MCF 10A (cell line): ENCODE measurements at places on chromosomes 4 and X. TPM values are rescaled to one million over a fixed set of nuclear protein-coding genes. Genes with fewer than 3 reads are reported as not detected.

Gene ERAS
- total RNA-seq: 0.25 TPM in 1 of 2 replicates, not detected in the other

- no peaks in the 10 kb centered on the region for H3K36me3 ChIP-seq
- H3K27me3 ChIP-seq: no peaks in the 10 kb centered on the region
- H3K4me1 ChIP-seq: peaks cover 21% of the 10 kb centered on the region
- H3K4me3 ChIP-seq: no peak overlapping the region
Measured at GRCh38 chr4:26130841-26131432, 189.9 kb upstream of the RBPJ start.

DNA sequence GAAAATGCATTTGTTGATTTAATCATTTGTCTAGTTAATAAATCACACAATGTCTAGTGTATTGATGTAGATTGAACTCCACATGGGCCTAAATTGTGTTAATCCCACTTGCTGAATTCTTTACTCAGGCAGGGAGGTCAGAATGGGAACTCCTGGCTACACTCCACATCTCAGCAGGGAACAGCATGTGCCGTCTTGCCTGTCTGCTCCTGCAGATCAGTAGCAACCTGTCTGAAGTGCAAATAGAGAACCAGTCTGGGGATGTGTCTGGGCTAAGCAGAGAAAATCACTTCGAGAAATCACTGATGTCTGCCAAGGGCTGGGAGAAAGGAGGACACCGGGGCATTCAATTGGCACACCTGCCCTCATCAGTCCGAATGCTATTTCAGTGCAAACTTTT, 16.5 kb upstream of the MXRA5 start:
- peak; percentile 79 for DNase-seq
- H3K27me3 ChIP-seq: no peaks in the 10 kb centered on the region
- no peak overlapping the region for H3K4me3 ChIP-seq
- H3K27ac ChIP-seq: no peak overlapping the region
- no peaks in the 10 kb centered on the region for H3K36me3 ChIP-seq
- H3K4me1 ChIP-seq: peaks cover 8% of the 10 kb centered on the region

DNA sequence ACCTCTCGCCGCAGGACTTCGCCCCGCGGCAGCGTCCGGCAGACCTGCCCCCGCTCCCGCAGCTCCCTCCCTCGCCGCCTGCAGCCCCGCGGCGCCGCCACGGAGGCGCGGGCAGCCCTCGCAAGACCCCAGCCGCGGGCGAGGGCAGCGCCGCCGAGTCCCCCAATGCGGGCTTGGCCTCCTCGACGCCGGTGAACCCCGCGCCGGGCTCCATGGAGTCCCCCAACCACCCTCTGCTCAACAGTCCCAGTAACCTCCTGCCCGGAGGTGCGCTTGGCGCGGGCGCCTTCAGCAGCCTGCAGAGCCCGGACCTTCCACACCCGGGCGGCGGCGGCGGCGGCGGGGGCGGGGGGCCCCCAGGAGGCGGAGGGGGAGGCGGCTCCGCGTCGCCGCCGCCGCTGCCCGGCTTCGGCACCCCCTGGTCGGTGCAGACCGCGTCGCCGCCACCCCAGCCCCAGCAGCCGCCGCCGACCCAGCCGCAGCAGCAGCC, 1.2 kb downstream of the CPEB2 start:
- no peaks in the 10 kb centered on the region for H3K27me3 ChIP-seq
- peak overlapping the region; percentile 89 for H3K4me3 ChIP-seq
- H3K36me3 ChIP-seq: peaks cover 8% of the 10 kb centered on the region
- H3K4me1 ChIP-seq: peaks cover 7% of the 10 kb centered on the region

Gene GIMD1
- total RNA-seq: not detected in 2 replicates

GRCh38 chr4:41533680-41534079, 4.3 kb upstream of the LIMCH1 start:
- H3K36me3 ChIP-seq: no peaks in the 10 kb centered on the region
- H3K4me1 ChIP-seq: peaks cover 28% of the 10 kb centered on the region
- no peak overlapping the region for H3K4me3 ChIP-seq
- no peak for DNase-seq
- H3K27ac ChIP-seq: no peak overlapping the region
- no peaks in the 10 kb centered on the region for H3K27me3 ChIP-seq

Gene SHROOM4
- total RNA-seq: 0.12 TPM in 1 of 2 replicates, not detected in the other

DNA sequence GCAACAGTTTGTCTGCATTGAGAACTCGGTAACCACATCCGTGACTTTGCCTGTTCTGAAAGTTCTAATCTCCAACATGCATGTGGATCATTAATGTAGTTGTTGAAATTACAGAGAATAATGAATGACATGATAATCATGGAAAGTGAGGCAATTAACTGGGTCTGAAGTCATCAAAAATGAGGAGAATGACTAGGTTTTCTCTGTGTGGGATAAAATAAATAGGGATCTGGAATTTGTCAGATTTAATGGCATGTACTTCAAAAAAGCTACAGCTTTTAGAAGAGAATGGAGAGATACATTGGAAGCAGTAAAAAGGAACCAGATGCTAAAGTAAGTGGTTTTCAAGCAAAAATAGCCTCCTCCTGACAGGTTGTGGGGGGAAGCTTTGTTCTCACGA, 59.3 kb downstream of the AFM start:
- no peaks in the 10 kb centered on the region for H3K27me3 ChIP-seq
- no peak overlapping the region for H3K27ac ChIP-seq
- no peaks in the 10 kb centered on the region for H3K4me1 ChIP-seq
- H3K4me3 ChIP-seq: no peak overlapping the region
- H3K36me3 ChIP-seq: no peaks in the 10 kb centered on the region

DNA sequence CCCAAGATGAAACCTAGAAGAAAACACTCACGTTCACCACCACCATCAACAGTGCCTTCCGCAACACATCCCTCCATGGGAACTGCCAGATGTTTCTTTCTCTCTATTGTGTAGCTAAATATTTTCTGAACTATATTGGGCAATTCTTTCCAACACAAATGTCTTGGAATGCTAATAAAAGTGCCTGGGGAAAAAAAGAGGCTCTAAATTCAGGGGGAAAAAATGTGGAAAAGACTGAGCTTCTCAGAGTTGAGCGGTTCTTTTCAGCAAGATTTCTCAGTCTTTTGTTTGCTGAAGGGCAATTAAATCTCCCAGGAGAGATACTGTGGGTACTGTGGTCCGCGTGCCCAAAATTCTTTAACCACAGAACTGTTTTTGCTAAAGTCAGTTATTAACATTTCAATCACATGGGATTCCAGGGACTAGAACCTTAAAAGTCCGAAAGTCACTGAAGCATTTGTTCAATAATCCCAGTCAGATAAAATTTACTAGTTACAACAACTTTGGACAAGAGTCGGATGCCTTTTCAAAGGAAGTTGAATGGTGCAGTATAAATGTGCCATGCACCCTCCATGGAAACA, 51.9 kb upstream of the DHRSX start:
- H3K27ac ChIP-seq: no peak overlapping the region
- H3K4me3 ChIP-seq: no peak overlapping the region
- DNase-seq: peak; percentile 36
- H3K4me1 ChIP-seq: no peaks in the 10 kb centered on the region
- peaks cover under 1% of the 10 kb centered on the region for H3K27me3 ChIP-seq

Gene EDNRA
- total RNA-seq: not detected in 2 replicates

DNA sequence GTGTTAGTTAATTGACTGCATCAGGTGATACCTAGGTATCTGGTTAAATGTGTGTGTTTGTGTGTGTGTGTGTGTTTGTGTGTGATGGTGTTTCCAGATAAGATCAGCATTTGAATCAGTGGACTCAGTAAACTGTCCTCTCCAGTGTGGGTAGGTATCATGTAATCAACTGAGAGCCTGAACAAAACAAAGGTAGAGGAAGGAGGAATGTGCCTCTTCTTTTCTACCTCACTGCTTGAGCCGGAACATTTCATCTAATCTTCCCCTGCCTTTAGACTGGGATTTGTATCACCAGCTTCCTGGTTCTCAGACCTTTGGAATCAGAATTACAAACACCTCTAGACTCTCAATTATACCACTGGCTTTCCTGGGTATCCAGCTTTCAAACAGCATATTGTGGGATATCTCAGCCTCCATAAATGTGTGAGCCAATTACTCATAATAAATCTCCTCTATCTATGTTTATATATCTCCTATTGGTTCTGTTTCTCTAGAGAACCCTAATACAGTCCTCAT, 120.5 kb downstream of the TBCK start:
- H3K4me3 ChIP-seq: no peak overlapping the region
- no peak overlapping the region for H3K27ac ChIP-seq
- H3K4me1 ChIP-seq: no peaks in the 10 kb centered on the region
- no peak for DNase-seq
- no peaks in the 10 kb centered on the region for H3K27me3 ChIP-seq
